Stimulated activated naive B cell treated with anti-CD40 and anti-IgM and Interleukin-4, amounts not matched to agents 10 μg/mL and 1 μg/mL and 100 μg/mL, for 72 hours (primary cell): ENCODE measurements at places on chromosomes 12 and 14.

DNA sequence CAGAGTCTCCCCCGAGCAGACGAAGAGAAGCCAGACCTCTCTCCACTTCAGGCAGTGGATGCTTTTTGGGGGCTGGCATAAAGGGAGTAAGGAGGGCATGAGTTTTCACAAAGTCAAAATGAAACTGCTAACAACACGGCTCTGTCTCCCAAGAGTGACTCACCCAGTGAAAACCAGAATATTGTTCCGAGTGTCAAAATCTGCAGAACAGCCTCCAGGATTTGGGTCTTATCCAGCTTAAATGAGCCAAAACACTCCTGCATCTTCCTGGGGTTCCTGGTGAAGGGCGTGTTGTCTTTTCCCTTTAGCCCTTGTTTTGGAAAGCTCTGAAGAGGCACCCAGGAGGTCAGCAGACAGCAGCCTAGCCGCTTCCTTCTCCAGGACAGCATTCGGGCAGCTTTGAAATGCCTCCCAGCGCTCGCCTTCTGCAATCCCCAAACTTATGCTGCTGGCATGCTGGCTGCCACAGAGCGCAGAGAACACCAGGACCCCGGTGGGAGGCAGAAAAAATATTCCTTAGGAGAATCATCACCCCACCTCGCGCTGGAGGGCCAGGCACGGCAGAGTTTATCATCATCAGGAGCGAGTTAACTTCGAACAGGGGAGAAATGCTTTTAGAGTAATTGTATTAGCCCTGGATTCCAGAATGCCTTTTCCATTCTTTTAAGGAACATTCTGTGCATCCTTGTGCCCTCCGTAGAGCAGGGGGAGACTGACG lies 117.7 kb upstream of the NCOR2 start:
- H3K4me1 ChIP-seq = peaks cover 54% of the 10 kb centered on the region
- H3K27me3 ChIP-seq = peaks cover 13% of the 10 kb centered on the region
- DNase-seq = no peak
- no peak overlapping the region for H3K4me3 ChIP-seq
- peaks cover 2% of the 10 kb centered on the region for H3K36me3 ChIP-seq

GRCh38 chr12:106816231-106816630 lies 41.7 kb downstream of the RIC8B start:
- peaks cover 3% of the 10 kb centered on the region for H3K36me3 ChIP-seq
- H3K27ac ChIP-seq = no peak overlapping the region
- no peaks in the 10 kb centered on the region for H3K4me1 ChIP-seq
- H3K4me3 ChIP-seq = no peak overlapping the region

- H3K27ac ChIP-seq = no peak within 1 kb of the TSS
- no peak within 1 kb of the TSS for H3K4me3 ChIP-seq
- H3K27me3 ChIP-seq = peaks cover 22% of the 10 kb centered on the region
- no peaks in the 10 kb centered on the region for H3K4me1 ChIP-seq
- DNase-seq = no peak
Measured at GRCh38 chr12:130337488-130338303, at the start of gene PIWIL1. PIWIL1 (plus strand) TSS chr12:130337887; CDS start chr12:130342592, 4,705 bp downstream.

GRCh38 chr12:124578445-124578844 lies 11.0 kb upstream of the NCOR2 start:
- H3K36me3 ChIP-seq = peaks cover 4% of the 10 kb centered on the region
- DNase-seq = no peak
- peaks cover 32% of the 10 kb centered on the region for H3K27me3 ChIP-seq
- no peaks in the 10 kb centered on the region for H3K4me1 ChIP-seq
- no peak overlapping the region for H3K27ac ChIP-seq

DNA sequence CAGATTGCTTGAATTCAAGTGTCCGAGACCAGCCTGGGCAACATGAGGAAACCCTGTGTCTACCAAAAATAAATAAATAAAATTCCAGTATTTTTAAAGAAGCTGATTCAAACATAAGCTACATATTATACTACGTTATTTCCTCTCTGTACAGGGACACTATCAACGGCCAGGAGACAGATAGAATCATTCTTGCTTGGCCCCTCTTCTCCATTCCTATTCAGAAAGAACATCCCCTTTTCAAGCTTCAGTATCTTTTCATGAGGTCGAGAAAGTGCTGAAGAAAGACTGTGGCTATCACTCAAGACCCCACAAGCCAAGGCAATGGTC lies 314 bp upstream of the DHRS7 start:
- peaks cover 8% of the 10 kb centered on the region for H3K36me3 ChIP-seq
- H3K27ac ChIP-seq = peak overlapping the region; percentile 81
- peak overlapping the region; percentile 97 for H3K4me3 ChIP-seq
- no peak for DNase-seq

GRCh38 chr12:132075026-132075713 lies 68.9 kb downstream of the DDX51 start:
- no peak for DNase-seq
- H3K36me3 ChIP-seq = peaks cover 59% of the 10 kb centered on the region

DNA sequence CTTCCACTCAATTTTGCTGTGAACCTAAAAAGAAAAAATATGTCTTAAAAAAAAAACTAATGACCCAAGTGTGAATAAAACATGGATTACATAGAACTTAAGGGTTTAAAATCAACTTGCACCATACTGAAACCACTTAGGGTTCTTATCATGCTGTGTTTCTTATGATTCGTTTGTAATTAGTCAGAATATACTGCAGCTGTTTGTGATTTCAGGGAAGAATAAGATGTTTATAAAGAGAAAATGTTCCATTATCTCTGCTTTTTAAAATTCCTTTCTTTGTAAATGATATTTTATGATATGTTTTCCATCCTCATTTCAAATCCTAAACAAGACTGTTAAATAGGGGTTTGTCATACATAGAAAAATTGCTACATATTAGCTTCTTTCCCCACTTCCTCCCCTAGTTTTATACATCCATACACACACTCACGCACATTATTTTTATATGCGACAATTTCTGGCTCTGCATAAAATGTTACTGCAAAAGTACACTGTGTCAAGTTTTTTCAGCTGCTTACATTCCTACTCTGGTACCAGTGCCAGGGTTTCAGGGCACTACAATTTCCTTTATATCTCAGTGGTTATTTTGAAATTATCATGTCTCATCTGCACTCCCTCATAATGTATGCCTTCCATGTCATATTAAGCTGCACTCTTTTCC lies 275.2 kb upstream of the GARIN6 start:
- no peak for DNase-seq
- H3K27me3 ChIP-seq = no peaks in the 10 kb centered on the region
- H3K4me3 ChIP-seq = no peak overlapping the region
- no peaks in the 10 kb centered on the region for H3K36me3 ChIP-seq
- H3K4me1 ChIP-seq = no peaks in the 10 kb centered on the region
